GM04503 (cell line): ENCODE measurements at places on chromosomes 6 and 20.

- DNase-seq: no peak
These were observed 1189.1 kb downstream of the GRIK2 start for GRCh38 chr6:102582569-102582968.

DNA sequence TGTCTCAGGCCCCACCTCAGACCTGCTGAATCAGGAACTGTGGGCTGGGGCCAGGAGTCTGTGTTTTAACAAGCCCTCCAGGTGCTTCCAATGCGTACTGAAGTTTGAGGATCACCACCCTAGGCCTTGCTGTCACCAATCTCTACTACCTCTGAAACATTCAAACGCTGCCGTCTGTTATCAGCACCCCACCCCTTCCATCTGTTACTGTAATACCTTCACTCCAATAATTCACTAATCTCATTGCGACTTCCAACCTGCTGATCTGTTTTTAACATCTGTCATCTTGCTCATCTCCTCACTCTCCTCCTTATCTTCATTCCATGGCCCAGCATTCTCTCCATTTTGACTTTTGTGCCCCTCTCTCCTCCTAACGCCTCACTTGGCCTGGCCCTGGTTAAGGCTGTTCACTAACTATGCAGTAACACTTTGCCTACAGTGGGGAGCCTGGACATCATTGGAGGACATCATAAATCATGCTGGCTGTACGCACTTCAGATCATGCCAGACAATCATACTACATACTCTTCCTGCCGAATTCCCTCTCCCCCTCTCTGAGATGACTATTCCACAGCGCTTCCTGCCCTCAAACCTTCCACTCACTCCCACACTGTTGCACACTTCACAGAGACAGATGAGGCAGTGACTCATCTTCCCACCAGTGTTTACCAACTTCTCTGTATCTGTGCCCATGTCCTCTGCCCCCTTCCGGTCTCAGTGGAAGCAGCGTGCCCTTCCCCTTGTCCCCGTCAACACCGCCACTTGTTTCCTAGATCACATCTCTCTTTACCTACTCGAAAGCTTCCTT, 3.0 kb upstream of the GUCA1B start:
- DNase-seq: peak; percentile 54

DNA sequence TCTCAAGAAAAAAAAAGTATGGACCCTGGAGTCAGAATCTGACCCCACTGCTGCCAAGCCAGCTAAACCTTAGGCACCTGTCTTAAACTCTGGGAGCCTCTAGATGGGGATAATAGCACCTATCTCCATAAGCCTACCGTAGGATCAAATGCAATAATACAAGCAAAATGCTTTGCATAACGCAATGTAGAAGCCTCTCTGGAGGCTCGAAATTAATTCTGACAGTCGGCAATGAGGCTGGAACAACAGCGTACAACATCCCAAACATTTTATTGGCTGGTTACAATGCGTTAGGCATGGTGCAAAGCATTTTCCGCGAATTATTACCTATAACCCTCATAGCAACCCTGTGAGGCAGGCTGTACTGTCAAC, 521 bp downstream of the CDK5RAP1 start:
- no peak for DNase-seq

GRCh38 chr6:87396595-87397392, 11.0 kb upstream of the CFAP206 start:
- DNase-seq: no peak

DNA sequence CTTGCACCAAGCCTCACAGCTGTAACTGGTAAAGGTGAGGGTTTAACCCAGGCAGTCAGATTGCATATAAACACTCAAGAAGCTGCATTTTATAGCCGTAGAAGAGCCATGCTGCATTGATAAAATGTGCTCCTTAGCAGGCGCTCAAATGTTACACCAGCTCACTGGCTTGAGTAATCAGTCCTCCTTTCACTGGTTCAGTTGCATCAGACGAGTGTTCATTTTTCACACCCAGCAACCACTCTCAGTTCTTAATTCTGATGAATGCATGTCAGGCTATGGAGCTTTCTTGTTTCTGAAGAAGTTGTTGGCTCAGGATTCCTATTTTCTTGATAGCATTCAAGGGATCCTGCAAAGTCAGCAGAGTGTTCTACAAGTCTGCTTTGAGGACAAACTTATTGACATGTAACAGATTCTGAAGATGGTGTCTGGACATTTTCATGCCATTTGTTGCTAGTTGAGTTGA, 198.3 kb downstream of the PLCB1 start:
- DNase-seq: no peak
